Fibroblast of skin of scalp (primary cell): ENCODE measurements at places on chromosomes 4 and X.

- DNase-seq = no peak
Observed at GRCh38 chr4:105666693-105667092, 41.8 kb downstream of the INTS12 start.

DNA sequence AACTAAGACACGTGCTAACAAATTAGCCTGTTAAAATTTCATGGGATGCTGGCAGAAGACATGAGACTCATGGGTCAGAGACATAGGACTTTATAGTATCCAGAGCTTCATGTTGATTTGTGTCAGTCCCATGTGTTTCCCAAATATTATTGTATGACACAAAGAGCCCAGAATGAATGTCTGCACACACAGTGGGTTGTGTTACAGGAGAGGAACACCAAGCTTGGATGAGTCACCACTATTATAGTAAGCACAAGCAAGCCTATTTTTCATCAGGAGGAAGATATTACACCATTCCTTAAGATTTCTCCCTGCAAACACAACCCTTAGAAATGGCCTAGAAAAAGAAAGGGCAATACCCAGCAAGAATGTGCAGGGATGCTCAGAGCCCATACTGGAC, 15.4 kb downstream of the BBS12 start:
- DNase-seq = peak; percentile 78

GRCh38 chrX:110698696-110699095, 96.9 kb downstream of the CHRDL1 start:
- no peak for DNase-seq

DNA sequence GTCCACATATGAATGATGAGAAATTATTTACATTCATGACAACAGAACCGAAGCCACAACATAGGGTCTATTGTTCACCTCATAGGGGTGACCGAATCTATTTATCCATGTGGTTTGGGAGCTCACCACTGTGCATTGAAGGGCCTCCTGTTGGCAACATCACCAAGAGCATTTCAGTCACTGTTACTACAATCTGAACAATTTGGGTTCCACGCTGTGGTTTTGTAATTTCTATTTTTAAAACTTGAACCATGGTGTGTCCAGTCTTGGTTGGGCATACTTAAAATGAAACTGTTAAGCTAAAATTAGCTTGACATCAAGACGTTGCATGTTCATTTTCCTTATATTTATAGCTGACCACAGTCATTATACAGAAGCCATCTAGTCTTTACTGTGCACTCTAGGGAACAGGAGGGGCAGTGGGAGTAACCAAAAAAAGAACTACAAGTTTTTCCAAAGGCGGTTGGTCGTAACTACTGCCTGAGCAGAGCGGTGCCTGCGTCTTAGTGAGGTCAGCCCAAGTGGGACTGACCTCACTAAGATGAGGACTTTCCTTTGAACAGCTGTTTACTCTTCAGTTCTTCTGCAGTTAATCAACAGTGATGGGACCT, 192.1 kb downstream of the SPRY1 start:
- peak; percentile 25 for DNase-seq

GRCh38 chrX:74422576-74423288, 1.4 kb downstream of the SLC16A2 start:
- DNase-seq = peak; percentile 67

DNA sequence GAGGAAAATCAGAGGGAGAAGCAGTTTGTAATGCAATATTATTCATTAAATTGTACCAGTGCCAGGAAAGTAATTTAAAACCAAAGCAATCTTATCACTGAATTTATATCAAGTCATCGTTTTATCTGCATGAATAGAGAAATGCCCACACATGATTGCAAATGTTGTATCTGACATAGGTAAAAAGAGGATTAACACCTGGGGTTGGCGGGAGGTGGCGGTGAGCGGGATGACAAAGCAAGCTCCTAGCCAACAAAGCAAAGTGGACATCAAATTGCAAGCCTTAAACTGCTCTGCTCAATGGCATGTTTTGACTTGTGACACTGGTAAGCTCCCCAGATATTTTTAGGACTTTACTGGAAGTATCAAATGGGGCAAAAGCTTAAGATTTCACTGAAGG, 16.4 kb downstream of the HPGD start:
- no peak for DNase-seq

DNA sequence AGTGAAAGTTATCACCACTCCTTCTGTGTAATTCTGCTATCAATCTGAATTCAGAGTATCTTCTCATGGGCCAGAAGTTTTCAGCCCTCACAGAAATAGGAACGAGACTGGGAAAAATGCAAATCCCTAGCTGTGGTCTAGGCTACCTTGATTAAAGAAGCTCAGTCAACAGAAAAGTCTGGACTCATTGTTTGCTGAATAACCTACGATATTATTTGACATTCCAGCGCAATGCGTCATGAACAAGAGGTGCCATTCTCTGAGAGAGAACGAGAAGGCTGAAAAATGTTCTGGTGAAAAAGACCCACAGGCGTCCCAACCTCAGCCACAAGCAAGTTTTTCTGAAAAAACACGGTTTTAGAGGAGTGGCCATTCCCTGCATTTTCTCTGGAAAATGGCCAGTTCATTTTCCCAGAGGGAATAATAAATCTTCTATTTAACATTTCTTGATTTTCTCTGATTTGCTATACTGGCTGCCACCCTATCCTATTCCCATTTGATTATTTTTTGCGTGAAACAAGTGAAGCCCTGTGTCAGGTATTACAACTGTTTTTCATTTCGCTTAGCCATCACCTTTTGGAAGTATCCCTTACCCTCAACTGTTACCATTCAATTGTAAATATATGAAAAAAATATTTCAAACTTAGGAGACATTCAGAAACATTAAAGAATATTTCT, 1117.6 kb upstream of the PRKX start:
- no peak for DNase-seq

- DNase-seq = peak; percentile 46
Observed at GRCh38 chr4:108466936-108467902, 153.2 kb upstream of the RPL34 start.

DNA sequence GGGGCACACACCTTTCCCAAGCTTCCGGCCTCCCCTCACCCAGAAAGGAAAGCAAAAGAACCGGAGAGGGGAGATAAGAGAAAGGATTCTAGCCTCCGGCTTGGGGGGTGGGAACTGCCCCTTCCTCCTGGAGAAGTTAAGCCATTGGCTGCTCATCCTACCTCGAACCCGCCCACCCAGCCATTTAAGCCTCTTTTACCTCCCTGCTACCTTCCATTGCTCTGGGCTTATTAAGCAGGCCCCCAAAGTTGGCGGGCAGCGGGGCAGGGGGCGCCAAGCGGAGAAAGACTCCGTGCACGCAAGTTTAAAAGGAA, 2.3 kb downstream of the MAML3 start:
- peak; percentile 77 for DNase-seq

DNA sequence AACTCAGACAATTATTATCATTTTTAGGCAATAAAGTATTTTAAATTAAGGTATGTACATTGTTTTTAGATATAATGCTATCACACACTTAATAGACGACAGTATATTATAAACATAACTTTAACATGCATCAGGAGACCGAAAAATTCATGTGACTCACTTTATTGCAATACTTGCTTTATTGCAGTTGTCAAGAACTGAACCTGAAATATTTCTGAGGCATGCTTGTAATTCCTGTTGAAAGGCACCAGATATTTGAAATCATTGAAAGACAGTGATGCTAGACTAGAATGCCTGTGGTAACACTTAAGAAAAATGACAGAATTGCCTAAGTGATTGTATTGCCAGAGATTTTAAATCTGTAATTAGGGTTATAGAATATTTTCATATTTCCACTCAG, 175.6 kb upstream of the MAGEB2 start:
- DNase-seq = peak; percentile 68

DNA sequence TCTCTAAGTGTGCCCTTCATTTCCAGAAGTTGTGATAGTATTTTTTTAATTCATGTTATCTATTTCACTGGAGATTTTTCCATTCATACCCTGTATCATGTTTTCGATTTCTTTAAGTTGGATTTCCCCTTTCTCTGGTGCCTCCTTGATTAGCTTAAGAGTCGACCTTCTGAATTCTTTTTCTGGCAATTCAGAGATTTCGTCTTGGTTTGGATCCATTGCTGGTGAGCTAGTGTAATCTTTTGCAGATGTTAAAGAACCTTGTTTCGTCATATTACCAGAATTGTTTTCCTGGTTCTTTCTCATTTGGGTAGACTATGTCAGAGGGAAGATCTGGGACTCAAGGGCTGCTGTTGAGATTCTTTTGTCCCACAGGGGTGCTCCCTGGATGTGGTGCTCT, 9.1 kb upstream of the SH3BP2 start:
- DNase-seq = no peak

- DNase-seq = no peak
Observed at GRCh38 chr4:120723105-120723504, 199.4 kb downstream of the PRDM5 start.

DNA sequence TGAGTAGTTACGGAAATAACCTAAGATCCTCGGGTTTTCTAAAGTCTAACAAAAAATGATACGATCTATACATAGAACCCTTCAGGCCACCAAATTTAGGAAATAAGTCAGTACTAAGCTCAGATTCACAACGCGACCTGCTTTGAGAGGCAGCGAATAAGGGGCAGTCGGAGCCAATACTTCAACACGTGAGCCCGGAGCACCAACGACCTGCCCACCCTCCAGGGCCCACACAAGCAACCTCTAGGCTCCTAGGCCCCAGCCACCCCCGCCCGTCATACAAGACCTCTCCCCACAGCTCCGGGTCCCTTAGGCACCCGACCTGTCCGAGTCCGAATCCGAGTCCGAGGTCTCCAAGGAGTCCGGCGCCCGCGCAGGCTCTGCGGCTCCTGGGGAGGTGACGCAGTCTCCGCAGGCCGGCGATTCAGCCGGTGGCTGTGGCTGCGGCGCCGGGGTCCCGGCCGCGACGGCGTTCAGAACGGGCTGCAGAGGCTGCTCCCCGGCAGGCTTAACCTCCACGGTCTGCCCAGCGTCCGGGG, 580 bp downstream of the NAF1 start:
- DNase-seq = peak; percentile 22

DNA sequence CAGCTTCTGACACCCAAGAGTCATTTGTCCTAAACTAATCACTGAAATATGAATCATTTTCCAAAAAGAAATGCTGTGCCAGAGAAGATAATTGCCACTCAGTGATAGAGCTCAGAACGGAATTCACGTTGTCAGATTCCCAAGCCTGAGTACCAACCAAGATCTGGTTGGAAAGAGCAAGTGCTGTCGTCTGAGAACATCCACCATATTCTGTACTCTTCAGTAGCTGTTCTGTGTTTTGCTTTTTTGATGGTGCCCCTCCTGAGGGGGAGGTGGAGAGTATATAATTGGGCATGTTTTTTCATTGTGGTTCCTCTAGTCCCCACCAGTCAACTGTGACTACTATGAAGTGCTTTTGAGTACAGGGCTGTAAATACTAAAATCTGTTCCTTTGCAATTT, 13.2 kb downstream of the RUFY3 start:
- DNase-seq = no peak

GRCh38 chr4:64014647-64015046, 394.6 kb downstream of the TECRL start:
- DNase-seq = no peak

- DNase-seq = no peak
Observed at GRCh38 chr4:27008679-27009078, 148.0 kb downstream of the STIM2 start.

DNA sequence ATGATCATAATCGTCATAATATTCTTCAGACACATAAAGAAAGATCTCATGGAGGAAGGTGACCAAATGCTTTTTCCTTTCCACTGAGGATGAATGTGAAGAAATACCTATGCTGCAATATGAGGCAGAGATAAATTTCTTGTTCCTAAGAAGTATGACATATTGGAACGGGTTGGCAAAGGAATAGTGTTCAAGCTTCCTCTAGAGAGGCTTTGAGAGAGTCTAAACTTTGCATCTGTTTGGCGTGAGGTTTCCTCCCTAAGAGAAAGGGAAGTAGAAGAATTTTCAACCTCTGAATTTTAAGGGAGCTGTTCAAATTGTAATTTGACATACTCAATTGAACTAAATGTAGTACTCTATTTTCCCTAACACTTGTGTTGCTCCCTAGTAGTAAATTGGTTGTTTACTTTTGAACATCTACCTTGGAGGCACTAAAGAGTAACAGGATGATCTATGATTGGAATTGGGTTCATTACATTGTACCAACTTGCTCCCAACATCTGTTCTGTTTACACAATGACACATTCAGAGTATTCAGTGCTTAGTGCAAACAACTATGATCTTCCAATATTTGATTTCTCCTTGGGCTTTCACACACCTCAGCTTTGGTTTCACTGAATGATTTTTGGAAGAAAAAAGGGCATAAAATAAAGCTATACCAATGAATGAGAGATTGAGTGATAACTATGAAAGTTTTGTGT, 122.0 kb downstream of the CORIN start:
- no peak for DNase-seq

DNA sequence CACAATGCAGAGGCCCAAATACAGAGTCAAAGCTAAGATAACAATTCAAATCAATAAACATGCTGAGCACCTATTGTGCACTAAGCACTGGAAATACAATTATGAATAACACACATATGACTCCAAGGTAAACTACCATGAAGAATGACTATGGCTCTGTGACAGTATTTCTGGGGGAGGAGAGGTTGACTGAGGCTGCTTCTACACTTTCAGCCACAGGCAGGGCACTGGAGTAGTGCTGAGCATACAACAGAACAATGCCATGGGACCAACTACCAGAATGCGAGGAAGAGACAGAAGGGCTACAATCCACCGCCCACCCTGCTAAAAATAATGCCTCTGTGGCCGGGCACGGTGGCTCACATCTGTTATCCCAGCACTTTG, 13.7 kb downstream of the TEC start:
- no peak for DNase-seq

DNA sequence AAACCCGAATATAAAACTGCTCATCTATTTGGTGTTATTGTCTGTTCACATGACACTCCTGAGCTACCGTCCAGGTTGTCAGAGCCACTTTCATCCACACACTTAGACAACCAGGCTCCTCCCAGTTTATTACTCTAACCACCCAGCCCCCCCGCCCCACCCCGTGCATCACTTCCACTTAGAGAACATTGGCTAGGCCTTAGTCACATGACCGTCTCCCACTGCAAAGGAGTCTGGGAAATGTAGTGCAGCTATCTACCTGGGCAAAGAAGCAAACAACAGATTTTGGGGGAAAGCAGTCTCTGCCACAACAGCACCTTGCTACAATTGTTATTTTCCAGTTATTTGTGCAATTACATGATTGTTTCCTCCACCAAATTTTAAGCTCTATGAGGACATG, 57.6 kb upstream of the RBPJ start:
- DNase-seq = no peak

GRCh38 chrX:43552703-43553102, 103.4 kb upstream of the MAOA start:
- no peak for DNase-seq

- DNase-seq = no peak
Observed at GRCh38 chr4:74395633-74396032, 30.7 kb downstream of the EREG start.

DNA sequence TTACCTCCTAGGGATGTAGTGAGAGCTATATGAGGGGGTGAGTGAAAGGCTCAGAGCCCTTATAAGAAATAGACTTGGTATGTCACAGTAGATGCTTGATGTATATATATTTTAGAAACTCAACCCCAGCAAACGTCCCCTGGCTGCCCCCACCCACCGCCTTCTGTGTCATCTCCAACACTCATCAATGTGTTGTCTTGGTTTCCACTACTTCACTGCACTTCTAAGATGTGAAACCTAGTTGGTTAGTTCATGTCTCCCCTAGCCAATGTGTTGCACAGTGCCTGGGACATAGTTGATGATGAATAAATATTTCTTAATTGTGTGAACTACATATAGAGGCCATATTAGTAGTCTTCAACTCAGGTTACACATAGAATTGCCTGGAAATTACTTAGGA, 4.4 kb downstream of the FGFBP2 start:
- no peak for DNase-seq
